ENCODE measurements at places on chromosomes 2 and 18.

DNA sequence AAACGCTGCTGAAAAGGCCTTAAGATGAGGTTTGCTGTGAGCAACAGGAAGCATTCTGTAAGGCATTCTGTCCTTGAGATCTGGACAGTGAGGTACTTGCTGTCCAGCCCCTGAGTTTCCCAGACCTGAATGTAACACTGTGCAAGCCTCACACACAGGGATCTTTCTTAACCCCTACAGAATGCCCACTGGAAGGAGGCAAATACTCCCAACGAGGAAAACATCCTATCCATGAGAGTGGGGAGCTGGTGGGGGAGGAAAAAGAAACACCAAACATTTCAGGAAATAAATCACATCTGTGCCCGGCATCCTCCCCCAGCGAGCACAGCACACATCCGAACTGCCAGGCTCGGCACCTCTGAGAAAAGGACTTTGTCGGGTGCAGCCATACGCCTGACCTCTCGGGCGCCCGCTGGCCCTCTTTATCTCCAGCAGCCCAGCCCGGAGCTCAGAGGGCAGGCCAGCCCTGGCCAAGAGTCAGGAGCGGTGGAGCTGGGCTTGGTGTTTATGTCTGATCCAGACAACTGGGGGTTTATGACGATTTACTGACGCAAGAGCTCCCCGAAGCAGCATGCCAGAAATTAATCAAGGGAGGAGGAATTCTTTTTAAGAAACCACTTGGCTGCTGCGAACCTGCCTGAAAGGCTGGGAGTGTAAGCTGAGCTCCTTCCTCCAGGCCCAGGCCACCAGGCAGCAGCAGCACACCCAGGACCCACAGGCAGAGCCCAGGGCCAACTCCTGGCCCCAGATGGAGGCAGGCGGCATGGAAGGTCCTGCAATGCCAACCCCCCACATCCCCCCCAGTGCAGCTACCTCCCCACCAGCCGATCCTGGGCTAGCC, 72.2 kb downstream of the HDAC4 start:
- DNase-seq = no peak

DNA sequence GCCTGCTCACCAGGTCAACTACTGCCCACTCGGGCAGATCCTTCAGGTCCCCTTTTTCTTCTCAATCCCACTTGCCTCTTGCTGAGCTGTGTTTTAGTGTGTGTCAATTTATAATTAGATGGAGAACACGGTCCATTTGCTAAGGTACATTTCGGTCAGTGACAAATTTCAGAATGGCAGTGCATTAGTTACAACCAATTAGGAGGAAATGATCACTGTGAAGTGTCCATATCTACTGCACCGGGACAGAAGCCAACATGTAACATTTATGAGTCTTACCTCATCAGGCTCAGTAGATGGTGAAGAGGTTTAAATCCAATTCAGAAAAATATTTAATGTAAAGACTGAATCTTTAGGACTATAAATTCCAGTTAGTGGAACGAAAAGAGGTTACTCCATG, 47.7 kb downstream of the CMPK2 start:
- DNase-seq = no peak

- no peak for DNase-seq
Measured at GRCh38 chr2:95032868-95033603, 7.5 kb downstream of the MAL start.

GRCh38 chr18:47209171-47209570, 33.0 kb upstream of the IER3IP1 start:
- DNase-seq = no peak

DNA sequence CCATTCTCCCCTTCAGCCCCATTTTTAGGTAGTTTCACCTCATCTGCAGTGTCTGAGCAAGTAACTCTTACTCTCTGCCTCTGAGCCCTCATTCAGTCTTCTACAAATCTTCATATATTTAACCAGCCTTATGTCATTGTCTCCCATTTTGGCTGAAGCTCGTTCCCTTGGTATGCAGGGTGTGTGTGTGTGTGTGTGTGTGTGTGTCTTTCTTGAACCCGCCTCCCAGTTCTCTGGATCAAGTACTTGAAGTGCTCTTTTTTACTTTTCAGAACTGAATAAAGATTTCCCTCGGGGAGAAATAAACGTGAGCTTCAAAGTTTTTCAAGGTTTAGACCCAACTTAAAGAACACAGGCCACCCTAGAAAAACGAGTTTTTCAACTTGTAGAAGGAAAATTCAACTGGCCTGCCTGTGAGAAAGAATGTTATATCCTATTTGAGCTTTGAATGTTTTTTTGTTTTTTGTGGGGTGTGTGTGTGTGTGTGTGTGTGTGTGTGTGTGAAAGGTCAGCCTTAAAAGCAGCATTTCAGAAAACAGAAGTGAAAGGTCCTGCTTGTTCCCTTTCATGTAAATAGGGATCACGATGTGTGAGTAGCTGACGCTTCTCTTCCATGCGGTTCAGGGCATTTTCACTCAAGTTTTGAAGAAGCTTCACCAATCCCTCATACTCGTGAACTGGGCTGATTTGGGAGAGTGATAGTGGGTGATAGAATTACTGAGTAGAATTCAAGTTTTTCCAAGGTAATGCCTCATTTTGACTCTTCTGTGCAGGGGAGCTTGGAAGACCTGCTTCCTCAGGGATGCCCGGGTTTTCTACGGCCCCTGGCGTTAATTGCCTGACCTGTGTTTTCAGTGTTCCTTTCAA, 50.6 kb upstream of the EML6 start:
- no peak for DNase-seq

- no peak for DNase-seq
Measured at GRCh38 chr2:171430516-171431410, 3.0 kb downstream of the METTL8 start.
